ENCODE measurements at places on chromosomes 5 and 9.

- DNase-seq = no peak
Measured at GRCh38 chr9:34551751-34552605, 29.2 kb upstream of the ENHO start.

- DNase-seq = no peak
Measured at GRCh38 chr9:121194730-121195129, 6.9 kb downstream of the RAB14 start.

- DNase-seq = no peak
Measured at GRCh38 chr9:83965350-83966208, 14.4 kb downstream of the HNRNPK start.

DNA sequence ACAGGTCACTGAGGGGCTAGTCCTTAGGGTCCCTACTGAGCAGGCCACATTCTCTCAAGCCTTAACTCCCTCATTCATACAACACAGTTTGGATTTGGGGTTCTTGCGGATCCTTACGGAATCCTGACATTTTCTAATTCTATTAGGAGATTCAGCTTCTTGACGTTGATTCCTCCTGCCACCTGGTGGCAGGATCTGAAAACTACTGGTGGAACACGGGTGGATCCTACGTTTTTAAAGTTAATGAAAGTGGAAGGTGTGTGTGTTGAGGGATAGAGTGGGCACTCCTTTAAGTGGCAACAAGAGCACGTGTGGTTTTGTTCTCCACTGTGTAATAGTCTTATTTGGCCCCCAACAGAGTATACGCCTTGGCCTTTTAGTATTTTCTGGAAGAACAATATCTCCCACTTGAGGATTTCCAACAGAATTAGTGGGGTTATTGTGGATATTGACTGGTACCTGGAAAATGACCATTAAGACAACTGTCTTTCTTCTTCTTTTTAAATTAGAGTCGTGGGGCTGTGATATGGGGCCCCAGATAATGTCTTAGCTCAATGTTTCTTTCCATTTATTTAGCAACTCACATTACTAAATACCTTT lies 25.2 kb downstream of the SLC28A3 start:
- peak; percentile 56 for DNase-seq

- DNase-seq = no peak
Measured at GRCh38 chr5:178090856-178091255, 22.5 kb upstream of the N4BP3 start.

DNA sequence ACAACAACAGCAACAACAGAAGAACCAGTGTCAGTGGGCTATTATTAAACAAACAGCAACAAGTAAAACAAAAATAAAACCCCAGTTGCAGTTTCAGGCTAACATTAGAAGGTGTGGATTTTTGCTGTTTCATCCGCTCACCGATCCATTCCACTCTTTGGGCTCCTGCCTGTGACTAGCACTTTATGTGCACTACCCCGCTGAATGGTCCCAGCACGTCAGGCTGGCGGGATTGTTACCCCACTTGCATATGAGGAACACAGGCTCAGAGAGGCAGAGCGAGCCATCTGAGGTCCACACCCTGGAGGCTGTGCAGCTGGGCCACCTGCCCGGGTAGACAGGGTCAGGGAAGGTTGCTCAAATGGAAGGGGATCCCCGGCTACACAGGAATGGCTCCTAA lies 26.0 kb downstream of the NSG2 start:
- DNase-seq = no peak

- no peak for DNase-seq
Measured at GRCh38 chr9:90827181-90827871, 25.7 kb downstream of the SYK start.

GRCh38 chr5:136279314-136279713 lies 86.0 kb downstream of the TRPC7 start:
- DNase-seq = no peak

DNA sequence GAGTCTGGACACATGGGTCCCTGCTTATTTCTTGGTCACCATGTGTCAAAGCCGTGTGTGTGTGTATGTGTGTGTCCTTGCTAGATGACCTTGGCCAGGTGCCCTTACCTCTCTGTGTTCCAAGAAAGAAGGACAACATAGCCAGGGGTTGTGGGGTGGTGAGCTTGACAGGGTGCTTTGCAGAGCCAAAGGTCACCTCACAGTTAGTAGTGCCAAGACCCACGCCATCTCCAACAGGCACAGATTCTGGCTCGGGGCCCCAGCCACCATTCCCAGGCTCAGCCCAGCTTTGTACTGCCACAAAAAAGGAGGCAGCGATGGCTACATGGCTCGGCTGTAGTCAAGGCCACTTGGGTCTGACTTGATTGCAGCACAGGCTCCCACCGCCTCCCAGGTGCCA lies 39.5 kb downstream of the CXXC5 start:
- no peak for DNase-seq

- peak; percentile 49 for DNase-seq
Measured at GRCh38 chr9:91711755-91712601, 238.1 kb downstream of the ROR2 start.

DNA sequence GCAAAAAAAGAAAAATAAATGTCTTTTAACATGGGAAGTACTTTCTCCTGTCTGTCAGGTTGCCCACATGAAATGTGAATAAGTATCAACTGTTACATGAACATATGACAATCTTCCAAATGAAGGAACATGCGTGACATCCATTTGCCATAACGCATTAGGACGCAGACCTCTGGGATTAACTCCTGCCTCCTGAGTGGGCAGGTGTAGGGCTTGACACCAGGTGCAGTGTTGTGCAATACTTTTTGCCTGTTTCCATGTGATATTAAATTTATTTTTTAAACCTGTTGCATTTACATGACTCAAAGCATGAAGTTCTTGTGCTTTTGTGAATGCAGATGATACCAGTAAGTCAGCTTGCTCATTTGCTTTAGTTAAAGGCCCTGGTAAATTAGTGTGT lies 8.7 kb upstream of the TMEM141 start:
- no peak for DNase-seq

DNA sequence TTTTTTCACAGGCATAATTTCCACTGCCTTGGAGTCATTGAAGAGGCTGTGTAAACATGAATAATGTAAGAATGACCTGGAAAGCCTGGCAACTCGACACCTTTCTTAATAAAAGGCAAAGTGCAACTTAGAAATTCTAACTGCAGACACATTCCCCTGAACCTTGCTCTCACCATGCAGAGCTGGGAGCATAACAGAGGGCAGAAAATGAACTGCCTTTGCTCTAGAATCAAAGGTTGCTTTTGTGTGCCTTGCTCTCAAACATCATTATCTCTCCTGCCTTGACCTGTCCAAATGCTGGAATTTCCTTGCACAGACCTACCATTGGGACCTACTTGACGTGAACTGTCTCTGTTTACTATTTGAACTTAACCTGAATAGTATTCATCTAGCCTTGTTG lies 462.0 kb upstream of the ZNF462 start:
- no peak for DNase-seq

DNA sequence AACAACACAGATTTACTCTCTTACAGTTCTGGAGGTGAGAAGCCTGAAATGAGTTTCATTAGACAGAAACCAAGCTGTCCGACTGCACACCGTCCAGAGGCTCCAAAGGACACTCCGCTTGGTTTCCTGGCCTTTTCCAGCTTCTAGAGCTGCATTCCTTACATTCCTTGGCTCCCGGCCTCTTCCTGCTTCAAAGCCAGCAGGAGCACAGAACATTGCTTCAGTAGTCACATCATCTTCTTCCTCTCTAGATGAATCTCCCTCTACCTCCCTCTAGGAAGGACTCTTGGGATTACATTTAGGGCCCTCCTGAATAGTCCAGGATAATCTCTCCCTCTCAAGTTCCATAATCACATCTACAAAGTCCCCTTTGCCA lies 213.3 kb downstream of the CDK5RAP2 start:
- DNase-seq = no peak

DNA sequence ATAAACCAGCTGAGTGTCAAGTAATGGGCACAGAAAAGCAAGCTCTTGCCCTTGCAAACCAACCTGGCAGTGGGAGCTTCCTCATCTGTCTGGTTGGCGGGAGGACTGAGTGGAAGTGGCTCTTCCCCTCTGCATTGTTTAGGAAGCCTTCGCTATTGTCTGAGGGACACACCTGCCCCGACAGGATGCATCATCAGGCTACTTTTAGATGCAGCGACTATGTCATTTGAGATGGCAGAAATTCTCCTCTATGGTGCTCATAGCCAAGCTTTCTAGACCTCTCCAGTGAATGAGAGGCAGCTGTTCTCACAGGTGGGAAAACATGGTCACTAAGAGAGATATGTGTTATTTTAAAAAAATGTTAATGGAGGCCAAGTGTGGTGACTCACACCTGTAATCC lies 104.0 kb downstream of the DOCK8 start:
- DNase-seq = no peak

- no peak for DNase-seq
Measured at GRCh38 chr5:144697847-144698262, 527.2 kb downstream of the KCTD16 start.

- no peak for DNase-seq
Measured at GRCh38 chr5:82285206-82285605, 7.1 kb upstream of the RPS23 start.

DNA sequence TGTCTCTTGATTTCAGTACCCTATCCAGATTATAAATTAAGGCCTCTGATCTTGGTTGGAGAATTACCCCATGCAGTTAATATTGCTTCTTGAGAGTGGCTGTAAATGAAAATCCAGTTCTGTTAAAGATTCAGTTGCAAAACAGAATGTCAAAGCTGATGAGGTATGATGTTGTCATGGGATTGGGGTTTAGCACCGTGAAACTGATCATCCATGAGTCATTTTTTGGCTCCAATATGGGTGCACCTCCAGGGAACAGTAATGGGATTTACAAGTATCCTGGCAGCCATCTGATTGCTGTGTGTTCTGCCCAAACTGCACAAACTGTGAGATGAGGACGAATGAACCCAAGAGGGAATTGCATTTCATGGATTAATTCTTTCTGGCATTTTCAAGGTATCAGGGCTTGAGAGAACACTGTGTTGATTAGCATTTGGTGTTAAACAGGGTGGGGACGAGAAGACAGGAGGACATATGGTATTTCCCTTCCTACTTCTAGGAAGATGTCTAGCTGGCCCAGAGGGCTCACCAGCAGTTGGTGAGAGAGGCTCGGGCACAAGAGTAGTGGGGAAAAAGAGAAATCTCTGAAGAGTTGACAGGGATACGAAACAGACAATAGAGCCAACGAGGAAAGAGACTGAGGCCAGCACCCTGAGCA lies 214.7 kb downstream of the GAS1 start:
- no peak for DNase-seq

GRCh38 chr9:127927201-127927987 lies 3.2 kb downstream of the PIP5KL1 start:
- DNase-seq = peak; percentile 65

DNA sequence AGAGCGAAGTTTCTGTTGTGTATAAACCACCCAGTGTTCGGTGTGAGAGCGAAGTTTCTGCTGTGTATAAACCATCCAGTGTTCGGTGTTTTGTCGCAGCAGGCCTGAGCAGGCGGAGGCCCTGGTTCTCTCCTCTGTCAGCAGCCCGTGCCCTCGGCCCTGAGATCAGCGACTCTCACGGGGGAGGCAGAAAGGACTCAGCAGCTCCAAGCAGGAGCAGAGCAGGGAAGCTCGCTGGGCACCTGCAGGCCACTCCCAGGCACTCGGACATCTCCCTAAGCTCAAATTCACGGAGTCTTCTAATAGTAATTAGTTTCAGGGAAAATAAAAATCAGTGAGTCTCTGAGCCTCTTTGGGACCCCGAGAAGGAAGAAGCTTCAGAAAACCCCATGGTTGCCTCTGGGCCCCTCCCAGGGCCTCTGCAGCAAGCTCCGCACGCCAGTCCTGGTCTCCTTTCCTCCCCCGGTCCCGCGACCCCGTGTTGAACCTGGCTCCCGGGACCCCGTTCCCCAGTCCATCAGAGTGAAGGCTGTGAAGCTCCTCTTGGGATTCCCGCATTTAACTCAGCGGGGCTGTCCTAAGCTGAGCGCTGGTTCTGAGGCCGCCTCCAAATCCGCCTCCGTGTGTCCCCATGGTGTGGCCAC lies 81.9 kb upstream of the ADAMTS2 start:
- DNase-seq = no peak

DNA sequence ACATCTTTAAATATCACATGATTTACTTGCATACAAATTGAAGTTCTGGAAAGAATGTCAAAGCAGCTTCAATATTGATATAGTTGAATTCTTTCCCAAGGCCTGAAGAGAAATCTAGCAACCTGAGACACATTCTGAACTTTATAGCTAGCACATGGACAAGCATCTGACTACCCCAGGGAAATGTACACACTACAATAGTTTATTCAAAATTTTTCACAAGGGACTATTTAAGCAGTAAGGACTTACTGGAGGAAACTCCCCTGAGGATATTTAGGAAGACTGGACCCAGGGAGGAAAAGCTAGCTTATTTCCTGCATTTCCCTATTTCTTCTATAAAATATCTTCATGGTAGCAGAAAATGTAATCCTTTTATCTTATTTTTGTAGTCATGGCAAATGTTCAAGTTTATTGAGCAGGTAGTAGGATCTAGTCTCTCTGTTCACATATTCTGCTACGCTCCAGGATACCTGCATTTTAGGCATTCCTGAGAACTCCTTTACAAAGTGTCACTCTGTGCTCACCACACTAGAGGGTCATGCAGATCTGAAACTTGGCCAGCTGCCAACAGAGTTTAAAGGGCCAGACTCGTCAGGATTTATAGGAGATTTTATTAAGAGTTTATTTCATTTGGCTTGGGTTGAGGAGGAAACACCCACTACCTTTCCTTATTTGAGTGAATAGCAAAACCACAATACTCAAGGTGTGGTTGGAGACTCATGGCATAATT lies 348.4 kb upstream of the FTMT start:
- DNase-seq = no peak

DNA sequence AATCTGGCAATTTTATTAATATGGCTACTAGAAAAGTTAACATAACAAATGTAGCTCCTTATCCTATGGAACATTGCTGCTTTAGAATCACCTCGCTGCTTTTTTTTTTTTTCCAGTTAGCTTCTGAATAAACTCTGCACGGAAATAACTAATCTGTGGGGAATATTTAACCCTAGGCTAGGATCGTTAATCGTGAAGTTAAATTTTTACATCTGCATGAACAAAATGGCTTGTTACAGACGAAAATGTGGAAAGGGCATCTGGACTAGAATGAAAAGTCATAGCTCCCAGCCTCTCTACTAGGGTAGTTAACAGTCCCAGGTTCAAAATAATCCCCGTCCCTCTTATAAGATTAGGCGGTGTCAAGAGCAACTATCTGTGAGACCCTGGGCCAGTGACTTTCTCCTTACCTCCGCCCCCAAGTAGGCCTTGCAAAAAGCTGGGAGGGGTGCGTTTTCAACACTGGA lies 470 bp upstream of the SLC22A5 start:
- no peak for DNase-seq

DNA sequence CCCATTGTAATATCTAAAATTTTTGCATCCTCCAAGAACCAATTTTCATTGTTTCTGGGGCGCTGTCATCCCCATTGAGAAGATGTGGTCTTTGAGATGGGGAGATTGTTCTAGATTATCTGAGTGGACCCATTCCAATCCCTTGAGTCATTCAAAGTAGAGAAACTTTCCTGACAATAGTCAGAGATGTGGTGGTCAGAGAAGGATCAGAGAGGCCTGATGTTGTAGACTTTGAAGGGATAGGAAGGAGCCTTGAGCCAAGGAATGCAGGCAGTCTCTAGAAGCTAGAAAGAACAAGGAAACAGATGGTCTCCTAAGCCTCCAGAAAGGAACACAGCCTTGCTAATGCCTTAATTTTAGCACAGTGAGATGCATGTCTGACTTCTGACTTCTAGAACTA lies 80.4 kb downstream of the TEK start:
- DNase-seq = no peak
